Activated T-helper 1 cell treated with anti-CD3 and anti-CD28 coated beads, Interleukin-2, amount 50 U/mL, for 16 hours (primary cell): ENCODE measurements at places on chromosomes 1 and 21.

DNA sequence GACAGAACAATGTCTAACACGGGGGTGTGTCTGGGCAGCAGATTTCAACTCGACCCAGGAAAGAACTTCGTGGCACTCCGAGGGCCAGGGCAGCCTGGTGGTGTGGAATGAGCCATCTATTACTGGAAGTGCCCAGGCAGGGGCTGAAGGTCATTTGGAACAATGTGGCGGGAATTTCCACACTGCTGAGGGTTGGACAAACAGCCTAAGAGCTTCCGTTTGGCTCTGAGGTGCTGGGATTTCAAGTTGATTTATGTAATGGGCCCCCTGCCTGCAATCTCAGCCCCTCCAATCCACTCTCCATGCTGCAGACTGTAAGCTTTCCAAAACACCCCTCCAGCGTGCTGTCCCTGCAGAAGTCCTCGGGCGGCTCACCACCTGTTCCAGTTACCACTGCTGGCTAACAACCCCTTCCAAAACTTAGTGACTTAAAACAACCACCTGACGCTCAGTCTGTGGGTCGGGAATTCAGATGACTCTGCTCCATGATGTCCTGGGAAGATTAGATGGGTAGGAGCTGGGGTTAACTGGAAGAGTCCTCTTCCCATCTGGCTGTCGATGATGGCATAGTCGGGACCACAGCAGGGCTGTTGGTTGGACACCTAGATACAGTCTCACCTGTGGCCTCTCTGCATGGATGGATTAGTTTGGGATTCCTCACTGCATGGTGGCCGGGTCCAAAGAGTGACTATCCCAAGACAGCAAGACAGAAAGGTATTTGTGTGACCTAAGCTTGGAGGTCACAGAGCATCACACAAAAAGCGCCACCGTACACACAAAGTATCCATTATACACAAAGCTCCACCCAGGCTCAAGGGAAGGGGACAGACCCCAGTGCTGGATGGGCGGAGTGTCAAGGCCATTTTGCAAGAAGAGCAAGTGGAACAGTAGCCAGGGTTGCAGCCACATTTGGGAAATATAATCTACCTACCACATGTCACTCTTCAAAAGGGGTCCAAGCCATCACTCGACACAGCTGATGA is 89.7 kb upstream of the IFFO2 start:
- no peak for DNase-seq

GRCh38 chr1:224378855-224379631 is 22.4 kb downstream of the CNIH4 start:
- no peak for DNase-seq

- no peak for DNase-seq
These were observed 6.8 kb downstream of the SEMA4A start for GRCh38 chr1:156160000-156160742.

DNA sequence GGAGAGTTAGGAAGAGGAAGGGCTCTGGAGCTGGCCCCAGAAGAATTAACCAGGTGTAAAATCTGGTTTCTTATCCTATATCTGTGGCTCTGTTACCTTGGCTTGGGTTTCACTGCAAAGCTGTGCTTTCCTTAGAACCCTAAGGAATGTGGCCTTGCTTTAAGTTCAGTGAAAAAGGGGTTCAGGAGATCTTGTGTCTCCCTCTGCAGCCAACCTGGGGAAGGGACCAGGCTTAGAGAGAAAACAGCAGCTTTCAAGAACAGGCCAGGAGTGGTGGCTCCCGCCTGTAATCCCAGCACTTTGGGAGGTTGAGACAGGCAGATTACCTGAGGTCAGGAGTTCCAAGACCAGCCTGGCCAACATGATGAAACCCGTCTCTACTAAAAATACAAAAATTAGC is 16.1 kb upstream of the MYCL start:
- no peak for DNase-seq

- DNase-seq: no peak
These were observed 32.1 kb downstream of the ADCY10 start for GRCh38 chr1:167881786-167882185.
